ENCODE measurements at places on chromosomes 5 and 9.
A peak's percentile ranks its signal among the peaks of the same experiment; 100 is the strongest.

- no peak for DNase-seq
Measured at GRCh38 chr9:29640507-29640906, 2067.2 kb upstream of the C9orf72 start.

GRCh38 chr5:15831408-15831807, 331.4 kb downstream of the FBXL7 start:
- no peak for DNase-seq

GRCh38 chr5:170745481-170746071, 37.9 kb upstream of the GABRP start:
- DNase-seq, result no peak

- DNase-seq, result no peak
Measured at GRCh38 chr5:177189965-177190364, 56.4 kb downstream of the NSD1 start.

- no peak for DNase-seq
Measured at GRCh38 chr5:89324990-89325389, 442.0 kb upstream of the MEF2C start.

DNA sequence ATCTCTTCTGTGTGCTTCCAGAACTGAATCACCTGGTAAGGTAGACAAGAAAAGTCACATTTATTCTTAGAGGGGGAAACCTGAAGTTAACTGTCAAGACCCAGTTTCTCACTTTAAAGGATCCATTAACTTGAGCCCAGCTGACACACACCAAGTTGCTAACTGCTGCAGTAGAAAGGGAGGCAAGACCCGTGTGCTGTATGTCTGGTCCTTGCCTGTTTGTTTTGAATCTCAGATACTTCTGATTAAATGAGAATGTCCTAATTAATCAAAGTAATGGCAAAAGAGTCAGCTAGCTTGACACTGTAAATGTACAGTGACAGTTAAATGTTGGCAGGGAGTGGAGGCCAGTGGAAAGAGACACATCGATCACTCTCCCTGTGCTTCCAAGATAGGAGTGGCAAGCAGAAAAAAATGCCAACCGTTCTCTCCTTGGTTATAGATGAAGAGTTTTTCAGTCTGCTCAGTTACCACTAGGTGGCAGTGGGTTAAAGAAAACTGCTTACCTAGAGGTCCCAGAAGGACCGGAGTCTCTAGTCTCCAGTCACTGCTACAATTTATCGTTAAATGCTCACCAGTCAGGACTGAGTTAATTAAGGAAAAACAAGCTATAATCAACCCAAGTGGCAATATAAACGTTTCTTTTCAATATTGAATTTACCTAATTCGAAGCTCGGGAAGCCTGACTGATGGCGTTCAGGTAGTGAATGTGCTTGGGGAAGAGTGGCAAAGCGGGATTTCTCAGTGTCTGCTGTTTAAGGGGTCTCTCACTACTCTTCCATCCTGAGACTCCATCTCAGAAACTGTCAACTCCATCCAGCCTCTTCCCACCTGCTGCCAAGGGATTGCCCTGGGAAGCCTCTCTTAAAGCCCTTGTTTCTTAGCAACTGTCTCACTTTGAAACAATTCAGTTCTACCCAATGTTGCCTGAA, 18.4 kb downstream of the LSM11 start:
- peak; percentile 81 for DNase-seq

GRCh38 chr5:179416114-179416822, 71.0 kb upstream of the ADAMTS2 start:
- no peak for DNase-seq

- DNase-seq, result no peak
Measured at GRCh38 chr5:110753600-110753999, 14.8 kb downstream of the SLC25A46 start.

GRCh38 chr5:142182840-142183239, 74.3 kb downstream of the NDFIP1 start:
- no peak for DNase-seq

DNA sequence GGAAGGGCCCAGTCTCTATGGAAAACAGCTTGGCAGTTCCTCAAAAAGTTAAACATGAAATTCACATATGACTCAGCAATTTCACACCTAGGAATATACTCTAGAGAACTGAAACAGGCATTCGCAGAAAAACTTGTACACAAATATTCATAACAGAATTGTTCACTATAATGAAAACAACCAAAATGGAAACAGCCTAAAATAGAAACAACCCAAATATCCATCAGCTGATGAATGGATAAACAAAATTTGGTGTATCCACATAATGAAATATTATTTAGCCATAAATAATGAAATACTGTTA, 4.8 kb upstream of the GPR150 start:
- DNase-seq, result no peak

DNA sequence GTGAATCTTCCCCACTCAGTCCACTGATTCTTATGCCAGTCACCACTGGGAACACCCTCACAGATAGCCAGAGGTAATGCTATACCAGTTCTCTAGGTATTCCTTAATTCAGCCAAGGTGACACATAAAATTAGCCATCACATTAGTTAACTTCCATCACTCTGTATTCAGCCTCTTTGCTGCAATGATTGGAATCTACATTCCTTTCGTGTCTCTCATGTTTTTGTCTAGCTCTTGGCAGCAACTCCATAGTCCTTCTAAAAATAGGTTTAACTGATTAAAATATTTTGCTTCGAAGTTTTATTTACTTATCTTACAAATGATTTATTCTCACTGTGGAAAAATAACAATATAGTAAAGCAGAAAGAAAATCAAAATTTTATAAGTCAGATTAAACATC, 19.6 kb upstream of the RNF20 start:
- no peak for DNase-seq

DNA sequence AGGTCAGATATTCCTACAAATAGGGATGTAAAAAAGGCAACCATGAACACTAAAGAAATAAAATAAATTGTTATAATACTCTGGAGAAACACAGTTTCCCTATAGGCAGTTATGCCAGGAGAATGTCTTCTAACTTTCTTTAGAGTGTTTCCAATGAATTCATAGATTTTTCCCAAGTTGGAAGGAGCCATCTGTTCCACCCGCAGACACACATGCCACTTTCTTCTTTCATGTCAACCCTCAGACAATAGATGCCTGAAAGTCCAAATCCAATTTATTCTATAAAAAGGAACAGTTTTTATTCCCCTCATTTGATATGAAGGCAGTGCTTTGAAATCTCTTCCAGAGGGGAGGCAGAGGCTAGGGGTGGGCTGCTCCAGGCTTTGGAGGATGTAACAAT, 418.1 kb downstream of the ACTL7B start:
- no peak for DNase-seq

GRCh38 chr5:88979244-88979643, 96.3 kb upstream of the MEF2C start:
- no peak for DNase-seq

DNA sequence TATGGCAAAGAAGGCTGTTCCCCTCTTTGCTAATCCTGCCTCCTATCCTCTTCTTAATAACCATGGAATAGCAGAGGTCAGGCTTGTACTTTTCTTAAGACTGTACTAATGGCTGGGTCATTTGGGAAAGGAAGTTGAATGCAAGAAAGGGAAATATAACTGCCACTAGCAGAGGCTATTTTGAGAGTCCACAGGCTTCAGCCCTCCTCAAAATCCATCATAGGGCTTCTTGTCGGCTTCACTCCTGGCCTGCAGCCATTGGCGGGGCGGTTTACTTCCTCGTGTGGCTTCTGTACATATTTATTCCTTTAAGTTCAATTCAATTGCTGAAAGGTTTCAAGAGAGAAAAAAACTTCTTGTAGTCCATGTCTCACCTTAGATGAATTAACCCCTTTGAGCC, 2.8 kb upstream of the PARP8 start:
- DNase-seq, result no peak

GRCh38 chr5:15376088-15376487, 123.9 kb upstream of the FBXL7 start:
- no peak for DNase-seq

- DNase-seq, result no peak
Measured at GRCh38 chr9:94899464-94900221, 173.1 kb downstream of the AOPEP start.

DNA sequence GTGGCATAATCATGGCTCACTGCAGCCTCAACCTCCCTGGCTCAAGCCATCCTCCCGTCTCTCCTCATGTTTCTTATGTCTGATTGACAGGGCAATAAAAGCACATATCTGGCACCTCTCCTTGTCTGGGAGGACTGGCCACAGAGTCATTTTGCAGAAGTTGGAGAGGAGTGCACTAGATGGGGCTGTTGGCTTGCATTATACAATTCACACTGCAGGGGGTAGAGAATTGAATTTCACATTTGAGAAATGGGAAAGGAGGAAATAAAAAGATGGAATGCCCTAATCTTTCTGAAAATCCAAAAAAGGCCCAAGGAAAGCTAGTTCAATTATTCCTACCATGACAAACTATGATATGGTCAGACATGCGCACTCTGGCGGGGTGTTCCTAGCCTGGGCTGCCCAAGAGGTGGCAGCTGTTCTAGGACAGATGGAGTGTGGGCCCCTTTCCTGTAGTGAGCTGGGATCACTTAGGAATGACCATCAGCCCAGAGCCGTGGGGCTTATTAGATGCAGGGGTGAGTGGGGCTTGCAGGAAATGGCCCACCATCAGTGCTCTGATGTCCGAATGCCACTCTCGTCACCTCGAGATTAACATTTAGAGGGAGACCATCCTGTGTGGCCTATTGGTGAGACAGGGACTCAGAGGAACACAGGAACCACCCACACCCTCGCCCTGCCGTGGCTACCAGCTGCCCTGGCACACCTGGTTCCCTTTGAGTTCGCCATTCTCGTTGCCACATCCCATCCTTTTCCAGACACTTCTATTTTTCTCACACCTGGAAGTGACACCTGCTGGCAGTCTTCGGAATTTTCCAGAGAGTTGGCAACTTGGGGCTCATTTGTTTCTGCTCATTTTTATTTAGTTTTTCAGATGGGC, 21.8 kb upstream of the ANKRD18A start:
- DNase-seq, result peak; percentile 78

GRCh38 chr5:169697976-169698375, 60.9 kb downstream of the DOCK2 start:
- DNase-seq, result no peak

- DNase-seq, result no peak
Measured at GRCh38 chr9:99762470-99762869, 59.2 kb upstream of the NR4A3 start.

GRCh38 chr9:114972510-114973136, 42.2 kb upstream of the TNFSF8 start:
- no peak for DNase-seq

GRCh38 chr5:120464627-120465435, 731 bp downstream of the PRR16 start:
- no peak for DNase-seq

DNA sequence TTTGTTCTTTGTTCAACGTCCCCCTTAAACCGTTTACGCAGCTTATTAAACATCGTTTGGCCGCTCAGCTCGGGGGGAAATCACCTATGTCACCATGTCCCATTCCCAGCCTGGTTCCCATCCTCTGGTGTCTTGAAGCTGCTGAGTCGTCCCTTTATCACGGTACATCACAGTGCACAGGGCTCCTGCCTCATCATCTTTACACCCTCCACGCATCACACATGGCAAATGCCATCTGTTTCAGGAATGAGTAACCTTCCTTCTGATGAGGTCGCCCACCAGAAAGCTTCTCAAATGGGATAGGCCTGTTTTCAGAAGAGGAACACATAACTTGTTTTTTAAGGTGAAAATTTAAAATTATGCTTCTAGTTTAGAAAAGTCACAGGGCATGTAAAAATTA, 7.9 kb upstream of the LHX6 start:
- DNase-seq, result no peak

DNA sequence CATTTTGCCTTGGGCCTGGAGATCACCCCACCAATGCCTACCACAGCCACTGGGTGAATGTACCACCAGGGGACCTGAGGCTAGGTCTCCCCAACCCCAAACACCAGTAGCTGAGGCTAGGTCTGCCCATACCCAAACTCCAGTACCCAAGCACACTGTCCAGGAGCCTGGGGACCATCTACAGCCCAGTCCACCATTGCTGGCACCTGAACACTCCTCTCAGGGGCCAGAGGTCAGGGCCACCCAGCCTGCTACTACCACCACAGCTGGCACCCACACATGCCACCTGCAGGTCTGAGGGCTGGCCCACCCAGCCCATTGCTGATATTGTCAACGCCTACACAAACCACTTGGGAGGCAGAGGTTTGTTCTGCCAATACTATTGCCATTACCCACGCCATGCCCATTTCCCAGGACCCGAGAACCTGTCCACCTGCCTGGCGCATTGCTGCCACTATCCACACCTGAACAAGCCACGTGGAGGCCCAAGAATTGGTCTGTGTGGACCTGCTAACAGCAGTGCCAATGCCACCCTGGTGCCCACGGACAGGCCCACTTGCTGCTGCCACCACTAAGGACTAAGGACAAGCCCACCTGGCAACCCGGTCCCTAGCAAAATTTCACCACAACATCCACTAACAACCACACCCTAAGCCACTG, 59.2 kb downstream of the ZDHHC21 start:
- no peak for DNase-seq

- no peak for DNase-seq
Measured at GRCh38 chr5:156051972-156052371, 275.0 kb upstream of the SGCD start.

DNA sequence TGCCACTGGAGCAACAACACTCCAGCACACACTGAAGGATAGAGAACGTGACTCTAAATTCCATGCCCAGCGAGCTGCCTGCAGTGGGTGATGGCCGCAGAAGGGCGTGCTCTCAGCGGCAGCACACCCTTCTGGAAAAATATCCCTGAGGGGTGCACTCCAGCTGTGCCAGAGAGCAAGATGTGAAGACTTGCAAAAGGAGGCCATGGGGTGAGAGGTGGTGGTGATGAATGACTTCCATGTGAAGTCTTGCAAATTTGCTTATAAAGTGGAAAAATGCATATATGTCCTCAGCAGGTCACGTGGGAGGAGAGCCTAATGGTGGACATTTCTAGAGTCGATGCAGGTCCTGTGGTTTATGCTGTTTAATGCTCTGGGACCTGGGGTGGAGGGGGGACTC, 39.8 kb upstream of the COL5A1 start:
- DNase-seq, result no peak

- no peak for DNase-seq
Measured at GRCh38 chr5:136924490-136924889, 559.1 kb upstream of the TRPC7 start.

GRCh38 chr5:11890777-11891176, 13.5 kb downstream of the CTNND2 start:
- no peak for DNase-seq

DNA sequence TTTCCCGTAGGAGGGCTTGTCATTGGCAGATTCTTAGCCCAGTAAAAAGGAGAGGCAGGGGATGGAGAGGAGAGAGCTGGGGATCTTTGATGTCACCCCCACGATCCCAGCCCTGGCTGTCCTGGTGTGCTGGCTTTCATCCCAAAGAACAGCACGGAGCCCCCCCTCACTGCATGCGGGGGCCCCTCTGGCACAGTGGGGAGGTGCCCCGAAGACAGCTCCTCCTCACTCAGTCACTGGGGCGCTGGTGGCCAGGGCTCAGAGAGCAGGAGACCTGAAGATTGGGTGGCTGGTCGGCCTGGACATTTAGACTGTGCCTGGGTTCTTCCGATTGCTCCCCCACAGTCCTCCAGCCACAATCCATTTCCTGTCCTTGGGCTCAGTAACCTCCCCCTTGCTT, 207.5 kb downstream of the MELK start:
- no peak for DNase-seq

Data from NCI-H1092 treated with DMSO at 0.1 percent for 48 hours (cell line).